ENCODE measurements at places on chromosomes 16 and 17. TPM values are rescaled to one million over a fixed set of nuclear protein-coding genes. Genes with fewer than 3 reads are reported as not detected.

- DNase-seq = no peak
These were observed 110.2 kb upstream of the TNRC6C start for GRCh38 chr17:77848257-77848656.

GRCh38 chr17:73586275-73586832 is 57.9 kb downstream of the SDK2 start:
- DNase-seq = no peak

GRCh38 chr17:1267471-1267943 is 2.7 kb upstream of the BHLHA9 start:
- no peak for DNase-seq

DNA sequence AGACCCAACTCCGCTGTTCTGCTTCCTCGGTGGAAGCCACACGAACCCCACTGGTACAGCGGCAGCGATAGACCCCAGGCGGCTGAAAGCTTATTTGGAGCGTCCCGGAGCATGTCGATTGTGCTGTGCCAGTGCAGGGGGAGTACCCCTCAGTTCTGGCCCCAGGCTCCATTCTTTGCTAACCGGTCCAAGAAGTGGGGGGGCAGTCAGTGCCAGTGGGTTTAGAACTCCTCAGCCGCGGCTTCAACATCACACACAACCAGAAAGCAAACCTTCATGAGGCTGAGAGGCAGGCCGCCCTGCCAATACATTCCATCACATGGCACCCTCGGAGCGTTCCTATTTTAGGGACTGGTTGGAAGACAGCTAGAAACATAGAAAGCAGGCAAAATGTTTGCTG is 1.7 kb upstream of the MNT start:
- DNase-seq = no peak

GRCh38 chr16:1788708-1789100 is 4.8 kb downstream of the IGFALS start:
- DNase-seq = no peak

DNA sequence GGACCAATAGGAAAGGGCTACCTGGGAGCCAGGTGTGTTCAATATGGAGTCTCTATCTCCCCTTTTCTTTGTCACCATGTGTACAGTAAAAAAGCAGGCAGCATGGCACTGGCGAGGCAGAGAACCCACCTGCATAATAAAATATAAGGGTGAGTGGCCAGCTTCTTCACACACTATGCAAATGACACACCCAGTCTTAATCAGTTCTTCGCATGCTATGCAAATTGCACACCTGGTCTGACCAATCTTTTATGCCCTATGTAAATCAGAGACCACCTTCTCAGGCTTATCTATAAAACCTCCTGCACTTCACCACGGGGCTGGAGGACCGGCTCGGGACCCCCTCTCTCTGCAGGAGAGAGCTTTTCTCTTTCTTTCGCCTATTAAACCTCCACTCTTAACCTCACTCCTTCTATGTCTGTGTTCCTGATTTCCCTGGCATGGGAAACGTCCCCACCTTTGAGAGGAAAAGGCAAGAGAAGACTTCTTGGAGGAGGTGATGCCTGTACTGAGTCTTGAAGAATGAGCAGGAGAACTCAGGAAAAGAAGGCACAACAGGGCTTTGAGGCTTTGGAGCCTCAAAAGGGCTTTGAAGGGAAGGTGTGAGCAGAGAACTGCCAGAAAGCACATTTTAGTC is 502.1 kb downstream of the GRIN2A start:
- DNase-seq = no peak

- peak; percentile 76 for DNase-seq
These were observed 122.3 kb downstream of the CDK5R1 start for GRCh38 chr17:32609085-32609484.

DNA sequence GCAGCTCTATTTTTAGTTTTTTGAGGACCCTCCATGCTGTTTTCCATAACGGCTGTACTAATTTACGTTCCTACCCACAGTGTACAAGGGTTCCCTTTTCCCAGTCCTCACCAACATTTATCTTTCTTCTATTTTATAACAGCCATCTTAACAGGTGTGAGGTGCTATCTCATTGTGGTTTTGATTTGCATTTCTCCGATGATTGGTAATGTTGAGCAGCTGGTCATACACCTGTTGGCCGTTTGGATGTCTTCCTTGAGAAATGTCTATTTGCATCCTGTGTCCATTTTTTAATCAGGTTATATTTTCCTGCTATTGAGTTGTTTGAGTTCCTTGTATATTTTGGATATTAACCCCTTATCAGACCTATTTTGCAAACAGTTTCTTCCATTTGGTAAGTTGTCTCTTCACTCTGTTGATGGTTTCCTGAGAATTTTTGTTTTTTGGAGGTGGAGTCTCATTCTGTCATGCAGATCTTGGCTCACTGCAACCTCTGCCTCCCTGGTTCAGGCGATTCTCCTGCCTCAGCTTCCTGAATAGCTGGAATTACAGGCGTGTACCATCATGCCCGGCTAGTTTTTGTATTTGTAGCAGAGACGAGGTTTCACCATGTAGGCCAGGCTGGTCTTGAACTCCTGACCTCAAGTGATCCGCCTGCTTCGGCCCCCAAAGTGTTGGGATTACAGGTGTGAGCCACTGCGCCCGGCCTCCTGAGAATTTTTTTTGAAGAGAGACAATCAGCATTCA is 279.6 kb downstream of the SNX29 start:
- DNase-seq = no peak

- no peak for DNase-seq
These were observed 17.7 kb downstream of the C16orf82 start for GRCh38 chr16:27084307-27085028.

DNA sequence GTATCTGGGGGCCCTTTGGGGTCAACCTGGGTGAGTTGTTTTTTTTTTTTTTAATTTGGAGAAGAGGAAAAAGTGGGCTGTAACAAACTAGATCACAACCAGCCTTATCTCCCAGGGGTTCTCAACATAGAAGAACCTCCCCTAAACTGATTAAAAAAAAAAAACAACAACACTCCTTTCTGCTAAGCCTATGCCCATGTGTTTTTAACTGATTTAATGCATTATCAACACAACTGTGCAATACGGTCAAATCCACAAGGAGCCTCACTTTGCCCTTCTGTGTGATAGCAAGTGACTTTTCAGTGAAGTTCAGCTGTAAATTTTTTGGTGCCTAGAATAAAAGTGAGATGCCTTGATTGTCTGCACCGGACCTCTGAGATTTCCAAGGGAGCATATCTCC is 646 bp downstream of the MYH11 start:
- DNase-seq = no peak

DNA sequence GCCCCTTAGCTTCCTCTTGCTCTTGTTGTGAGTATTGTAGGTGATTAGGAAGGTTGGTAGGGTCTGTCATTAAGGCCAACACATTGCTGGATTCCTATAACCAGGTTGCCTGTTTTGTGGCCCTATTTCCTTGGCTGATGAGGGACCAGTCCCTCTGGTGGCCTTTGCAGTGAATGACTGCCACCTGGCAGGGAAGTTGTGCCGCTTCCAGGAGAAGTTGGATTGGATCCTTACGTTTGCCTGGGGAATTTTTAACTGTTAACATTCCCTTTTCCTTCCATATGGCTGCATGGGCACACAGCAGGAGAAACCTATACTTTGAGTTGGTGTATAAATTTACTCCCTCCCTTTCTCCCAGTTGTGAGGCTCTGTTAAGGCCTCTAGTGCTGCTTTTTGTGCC is 32.4 kb downstream of the LCMT1 start:
- DNase-seq = no peak

- DNase-seq = no peak
These were observed 8.8 kb downstream of the RPL19 start for GRCh38 chr17:39208893-39209292.

DNA sequence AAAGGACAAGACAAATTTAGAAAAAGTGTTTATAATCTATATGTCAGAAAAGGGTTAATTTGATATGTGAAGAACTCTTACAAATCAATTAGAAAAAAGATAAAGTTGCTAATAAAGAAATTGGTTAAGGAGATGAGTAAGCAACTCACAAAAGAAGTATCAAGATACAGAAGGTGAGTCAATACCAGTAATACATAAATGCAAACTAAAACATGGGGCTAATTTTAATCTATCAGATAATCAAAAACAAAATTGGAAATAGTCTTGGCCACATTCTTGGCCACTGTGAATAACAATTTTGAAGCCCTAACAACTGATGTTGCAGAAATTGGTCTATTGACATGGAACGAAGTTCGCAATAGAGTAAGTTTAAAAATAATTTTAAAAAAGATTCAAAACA is 6.8 kb downstream of the DHRS7C start:
- DNase-seq = no peak

Gene FADS6
- total RNA-seq = not detected

Gene HSPB9
- not detected for total RNA-seq

Gene KRTAP2-2
- total RNA-seq = not detected
